ENCODE measurements at places on chromosomes 11 and 22. TPM values are rescaled to one million over a fixed set of nuclear protein-coding genes. Genes with fewer than 3 reads are reported as not detected.

DNA sequence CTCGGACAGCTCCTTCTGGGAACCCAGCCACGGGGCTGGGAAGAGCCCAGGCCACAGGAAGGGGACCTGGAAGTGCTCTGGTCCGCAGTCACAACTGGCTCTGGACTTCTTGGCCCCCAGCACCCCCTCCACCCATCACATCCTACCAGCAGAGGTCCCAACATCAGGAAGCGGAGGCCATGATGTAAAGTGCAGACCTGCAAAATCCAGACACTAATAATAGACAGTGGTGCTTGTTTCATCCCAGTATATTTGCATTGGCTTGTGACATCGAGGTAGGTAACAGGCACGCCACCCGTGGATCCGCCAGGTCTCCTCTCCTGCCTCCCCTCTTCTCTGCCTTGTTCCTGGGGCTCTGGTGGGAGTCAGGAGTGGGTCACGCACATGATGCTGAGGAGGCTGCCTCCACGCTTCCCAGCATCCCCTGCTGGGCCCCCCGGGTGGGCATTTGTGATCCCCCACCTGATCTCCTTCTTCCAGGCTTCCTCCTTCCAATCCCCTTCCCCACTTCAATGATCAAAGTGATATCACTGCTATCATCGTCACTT is 1454.0 kb downstream of the BRD1 start:
- no peak for DNase-seq

DNA sequence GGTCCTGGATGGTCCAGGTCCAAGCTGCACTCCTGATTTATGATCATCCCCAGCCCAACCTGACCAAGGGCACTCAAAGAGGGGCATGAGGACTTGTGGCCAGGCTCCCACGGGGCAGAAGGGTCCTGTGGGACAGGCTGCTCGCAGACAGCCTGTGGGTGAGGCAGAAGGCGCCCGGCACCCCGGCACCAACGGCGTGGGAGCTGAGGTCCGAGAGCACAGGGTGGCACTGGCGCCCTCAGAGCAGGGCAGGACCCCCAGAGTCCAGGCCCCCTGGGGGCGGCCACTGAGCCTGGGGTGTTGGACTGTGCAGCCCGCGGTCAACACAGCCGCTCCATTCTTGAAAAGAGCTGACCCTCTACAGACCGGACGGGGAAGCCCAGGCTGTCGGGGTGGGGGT is 3.3 kb downstream of the IL17REL start:
- no peak for DNase-seq

DNA sequence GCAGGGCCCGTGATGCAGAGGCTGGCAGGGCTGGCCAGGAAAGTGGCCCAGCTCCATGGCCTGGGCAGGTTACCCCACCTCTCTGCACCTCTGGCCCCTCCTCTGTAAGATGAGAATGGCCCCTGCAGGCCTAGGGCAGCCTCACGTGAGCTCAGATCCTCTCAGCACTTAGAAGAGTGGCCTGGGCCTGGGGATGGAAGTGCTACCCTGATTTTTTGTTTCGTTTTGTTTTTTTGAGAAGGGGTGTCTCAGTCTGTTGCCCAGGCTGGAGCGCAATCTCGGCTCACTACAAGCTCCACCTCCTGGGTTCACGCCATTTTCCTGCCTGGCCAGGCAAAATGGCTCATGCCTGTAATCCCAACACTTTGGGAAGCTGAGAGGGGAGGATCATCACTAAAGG is 982 bp downstream of the APOBEC3H start:
- DNase-seq: no peak

GRCh38 chr22:49519117-49519737 is 308.4 kb downstream of the BRD1 start:
- DNase-seq: no peak

- peak; percentile 56 for DNase-seq
These were observed 32.4 kb downstream of the NF2 start for GRCh38 chr22:29635734-29636357.

DNA sequence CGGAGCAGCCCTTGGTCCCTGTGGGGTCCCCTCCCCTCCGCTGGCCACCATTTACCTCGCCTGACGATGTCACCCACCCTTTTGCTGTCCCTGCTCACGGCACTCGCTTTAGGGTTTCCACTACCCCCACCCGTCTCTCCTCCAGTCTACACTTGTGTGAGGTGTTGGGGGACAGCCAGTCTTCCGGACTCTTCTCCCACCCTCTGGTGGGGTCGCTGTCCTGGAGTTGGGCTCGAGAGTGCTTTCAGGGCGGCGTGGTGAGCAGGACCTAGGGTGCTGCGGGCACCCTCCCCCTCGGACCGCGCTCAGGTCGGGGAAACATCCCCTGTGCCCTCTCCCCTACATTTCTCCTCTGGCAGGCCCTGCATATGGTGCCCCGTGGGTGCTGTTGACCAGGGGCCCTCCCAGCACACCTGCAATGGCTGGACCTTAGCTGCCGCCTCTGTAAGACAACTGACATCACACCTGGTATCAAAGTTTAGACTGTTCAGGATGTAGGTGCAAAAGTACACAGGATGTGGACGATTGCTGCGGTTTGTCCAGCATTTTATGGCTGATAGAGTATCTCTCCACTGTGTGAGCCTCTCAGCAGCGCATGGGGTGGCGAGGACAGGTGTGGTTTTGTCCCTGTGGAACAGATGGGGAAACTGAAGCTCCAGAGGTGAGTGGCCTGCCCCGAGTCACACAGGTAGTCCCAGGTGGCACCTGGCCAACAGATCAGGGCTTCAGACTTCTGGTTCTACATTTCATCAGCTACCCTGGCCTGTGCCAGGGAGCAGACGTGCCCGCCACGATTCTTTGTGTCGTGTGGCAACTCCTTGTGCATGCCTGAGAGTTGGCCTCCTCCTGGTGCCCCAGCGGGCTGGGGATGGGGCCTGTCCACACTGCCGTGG is 1.2 kb downstream of the GRK2 start:
- no peak for DNase-seq

GRCh38 chr11:64056213-64056785 is 20.6 kb downstream of the FLRT1 start:
- no peak for DNase-seq

EML3 gene
- total RNA-seq: 28.7 TPM

PTPRCAP gene
- not detected for total RNA-seq

RTN4RL2 gene
- total RNA-seq: 11.3 TPM

SMTNL1 gene
- total RNA-seq: not detected

DNA sequence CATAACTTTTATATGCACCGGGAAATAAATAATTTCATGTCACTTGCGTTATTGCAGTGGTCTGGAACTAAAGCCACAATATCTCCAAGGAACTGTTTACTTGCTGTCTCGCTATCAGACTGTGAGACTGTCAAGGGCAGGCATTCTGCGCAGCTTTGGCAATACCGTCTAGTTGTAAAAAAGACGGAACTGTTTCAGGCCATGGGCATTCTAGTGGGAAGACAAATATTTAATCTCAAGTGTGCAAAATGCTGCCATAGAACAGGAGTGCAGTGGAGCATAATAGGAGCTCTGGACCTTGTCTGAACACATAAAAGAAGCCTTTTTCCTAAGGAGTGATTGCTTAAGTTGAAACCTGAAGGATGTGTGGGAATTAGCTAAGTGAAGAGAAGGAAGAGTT is 53.8 kb downstream of the PACS1 start:
- no peak for DNase-seq

NTM gene
- 65.7 TPM for total RNA-seq

NCF4 gene
- not detected for total RNA-seq

ADORA2A gene
- total RNA-seq: 1.5 TPM

- no peak for DNase-seq
These were observed 123.4 kb upstream of the SEZ6L start for GRCh38 chr22:26045860-26046259.

- DNase-seq: no peak
These were observed 127.6 kb downstream of the CNTN5 start for GRCh38 chr11:99148352-99148751.

LPXN gene
- 24.7 TPM for total RNA-seq

- no peak for DNase-seq
These were observed at the start of gene MS4A6E for GRCh38 chr11:60326955-60327354. Gene MS4A6E (plus strand): TSS chr11:60327255. CDS start chr11:60334896, 7,641 bp downstream.

DNA sequence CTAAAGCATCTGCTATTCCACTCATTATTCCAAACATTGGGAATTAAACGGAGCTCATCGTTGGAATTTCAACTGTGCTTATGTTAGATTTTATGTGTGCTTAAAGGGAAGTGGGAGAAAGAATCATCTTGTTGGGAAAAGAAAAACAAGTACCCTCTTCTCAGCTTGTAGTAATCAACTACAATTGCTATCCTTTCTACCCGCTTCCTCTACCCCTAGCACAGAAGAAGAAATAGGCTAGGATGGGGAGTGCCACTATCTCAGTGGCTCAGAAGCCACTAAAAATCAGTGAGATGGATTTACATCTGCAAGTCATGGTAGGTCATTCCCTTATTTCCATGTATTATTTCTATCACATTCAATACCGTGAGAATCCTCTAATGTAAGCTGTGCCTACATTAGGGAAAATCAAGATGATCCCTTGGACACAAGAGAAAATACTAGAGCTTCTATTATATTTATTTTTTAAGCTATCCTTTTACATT is 97.9 kb upstream of the CD44 start:
- DNase-seq: no peak

DNA sequence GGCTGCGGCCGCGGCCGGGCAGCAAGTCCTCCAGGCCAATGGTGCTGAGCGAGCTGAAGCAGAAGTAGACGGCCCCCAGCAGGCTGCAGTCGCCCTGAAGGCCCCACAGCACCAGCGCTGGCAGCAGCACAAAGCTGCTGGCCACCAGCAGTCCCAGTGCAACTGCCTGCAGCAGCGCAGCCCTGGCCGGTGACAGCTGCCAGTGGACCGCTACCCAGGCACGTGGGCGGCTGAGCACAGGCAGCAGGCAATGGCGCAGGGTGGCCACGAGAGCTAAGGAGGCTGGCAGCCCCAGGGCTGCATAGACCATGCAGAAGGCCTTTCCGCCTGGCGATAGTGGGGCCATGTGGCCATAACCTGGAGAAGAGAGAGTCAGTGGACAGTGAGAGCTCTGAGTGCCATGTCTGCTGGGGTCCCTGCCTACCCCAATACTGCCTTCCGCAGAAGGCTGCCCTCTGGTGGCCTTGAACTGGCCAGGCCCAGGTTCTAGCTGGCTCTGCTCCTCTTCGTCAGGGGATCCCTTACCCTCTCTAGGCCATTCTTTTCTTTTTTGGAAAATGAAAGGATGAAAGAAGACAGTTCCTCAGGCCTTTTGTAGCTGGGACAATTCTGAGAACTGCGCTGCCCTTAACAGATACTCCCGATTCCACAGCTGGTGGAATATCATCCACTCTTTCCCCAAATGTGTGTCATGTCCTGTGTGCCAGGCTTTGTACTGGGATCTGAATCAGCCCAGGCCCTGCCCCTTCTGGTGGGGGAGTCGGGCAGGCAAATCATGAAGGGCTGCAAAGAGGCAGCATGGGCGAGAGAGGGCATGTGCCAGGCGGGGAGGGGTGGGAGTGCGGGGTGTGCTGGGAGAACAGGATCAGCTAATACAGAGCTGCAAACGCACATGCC is 1.8 kb downstream of the KCNK7 start:
- DNase-seq: no peak

Measured in HT1080 (cell line).